Left renal cortex interstitium (tissue), 4 donors: ENCODE measurements at places on chromosomes 2 and 18.
A peak's percentile ranks its signal among the peaks of the same experiment; 100 is the strongest.

GRCh38 chr2:402721-403120, 114.8 kb upstream of the ALKAL2 start:
- DNase-seq: no peak

GRCh38 chr2:221134718-221135117, 437.4 kb downstream of the EPHA4 start:
- no peak for DNase-seq

DNA sequence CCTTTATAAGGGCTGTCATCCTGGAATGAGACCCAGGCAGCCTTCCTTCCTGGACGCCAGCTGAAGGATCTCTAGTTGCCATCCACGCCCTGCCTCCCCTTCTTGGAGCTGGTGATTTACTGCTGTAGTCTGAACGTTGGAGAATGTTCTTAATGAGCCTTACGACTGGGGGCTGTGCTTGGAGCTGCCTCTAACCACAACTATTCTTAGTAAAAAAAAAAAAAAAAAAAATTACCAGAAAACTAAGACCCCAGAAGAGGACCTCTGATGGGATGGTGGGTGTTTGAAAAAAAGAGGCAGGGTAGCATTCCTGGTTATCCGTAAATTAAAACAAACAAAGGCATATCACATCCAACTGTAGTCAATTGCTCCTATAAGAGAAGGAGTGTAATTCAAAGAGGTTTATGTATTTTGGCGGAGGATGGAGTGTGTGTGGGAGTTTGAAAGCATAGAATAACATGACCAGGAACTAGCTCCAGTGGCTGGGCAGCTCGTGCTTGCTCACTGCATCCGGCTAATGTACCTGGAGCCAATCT, 105.4 kb downstream of the QPCT start:
- DNase-seq: peak; percentile 58

GRCh38 chr2:217289907-217290280, 430.0 kb upstream of the TNP1 start:
- DNase-seq: no peak
